CD4-positive, alpha-beta T cell treated with Interleukin-4 for 4 hours (primary cell): ENCODE measurements at places on chromosomes 12 and 14.
A peak's percentile ranks its signal among the peaks of the same experiment; 100 is the strongest.

- peak; percentile 26 for DNase-seq
These were observed 3.6 kb downstream of the ZNF839 start for GRCh38 chr14:102323102-102323501.

DNA sequence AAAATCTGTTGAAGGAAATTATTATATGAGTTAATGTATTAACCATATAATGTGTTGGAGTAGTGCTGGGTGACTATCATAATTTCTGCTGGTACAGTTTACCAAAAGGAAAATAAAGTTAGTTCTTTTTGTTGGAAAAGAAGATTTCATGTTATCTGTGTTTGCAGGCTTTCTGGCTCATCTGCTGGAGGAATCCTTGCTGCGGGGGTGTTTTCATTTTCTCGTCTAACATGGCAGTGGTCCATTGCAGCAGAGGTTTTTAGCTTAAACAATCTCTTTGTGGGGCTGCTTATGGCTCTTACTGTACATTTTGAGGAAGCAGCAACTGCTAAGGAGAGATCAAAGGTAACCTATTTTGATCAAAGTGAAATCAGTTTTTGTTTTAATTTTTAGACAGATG is 24.1 kb downstream of the TMEM260 start:
- no peak for DNase-seq

DNA sequence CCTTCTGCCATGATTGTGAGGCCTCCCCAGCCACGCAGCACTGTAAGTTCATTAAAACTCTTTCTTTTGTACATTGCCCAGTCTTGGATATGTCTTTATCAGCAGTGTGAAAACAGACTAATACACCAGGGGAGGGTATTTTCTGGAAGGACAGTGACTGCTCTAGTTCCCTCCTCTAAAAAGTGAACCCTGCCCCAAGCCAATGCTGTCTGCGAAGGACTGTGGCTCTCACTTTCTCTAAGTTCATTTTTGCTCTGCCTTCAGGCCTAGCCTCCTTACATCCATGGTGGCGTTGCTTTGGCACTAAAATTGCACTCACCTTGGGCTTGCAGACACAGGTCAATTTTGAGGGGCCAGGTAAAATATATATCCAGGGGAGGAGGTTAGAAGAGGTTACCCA is 323.0 kb downstream of the VRK1 start:
- no peak for DNase-seq

DNA sequence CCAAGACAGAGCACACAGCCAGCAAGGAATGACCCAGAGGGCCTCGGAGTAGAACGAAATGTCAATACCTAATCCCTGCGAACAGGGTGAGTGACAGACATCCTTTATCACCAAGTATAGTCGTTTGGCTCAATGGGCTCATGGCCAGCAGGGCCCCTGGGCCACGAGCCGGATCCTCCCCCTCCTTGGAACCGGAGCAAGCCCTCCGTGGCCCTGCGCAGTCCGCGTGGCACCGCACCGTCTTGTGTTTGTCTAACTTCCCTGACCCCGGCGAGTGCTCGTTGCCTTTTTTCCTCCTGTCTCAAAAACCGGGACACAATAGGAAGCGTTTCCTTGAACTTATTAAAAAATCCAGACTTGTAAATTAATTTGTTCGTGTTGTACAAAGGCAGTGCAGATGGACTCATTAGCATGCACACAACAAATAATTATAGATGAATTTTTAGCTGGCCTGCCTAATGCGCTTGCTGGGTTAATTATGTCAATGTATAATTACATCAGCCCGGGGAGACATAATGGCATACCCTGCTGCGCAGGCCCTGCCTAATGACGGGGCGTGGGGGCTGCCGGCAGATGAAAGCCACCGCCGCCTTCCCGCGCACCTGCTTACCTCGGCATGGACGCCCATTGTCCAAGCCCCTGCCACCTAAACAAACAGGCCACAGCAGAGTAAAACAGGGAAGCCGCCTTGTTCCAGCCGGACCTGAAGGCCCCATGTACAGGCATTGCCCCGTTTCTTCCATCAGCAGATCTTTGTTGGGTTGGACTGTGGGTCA is 81.6 kb downstream of the PHETA1 start:
- DNase-seq: no peak

DNA sequence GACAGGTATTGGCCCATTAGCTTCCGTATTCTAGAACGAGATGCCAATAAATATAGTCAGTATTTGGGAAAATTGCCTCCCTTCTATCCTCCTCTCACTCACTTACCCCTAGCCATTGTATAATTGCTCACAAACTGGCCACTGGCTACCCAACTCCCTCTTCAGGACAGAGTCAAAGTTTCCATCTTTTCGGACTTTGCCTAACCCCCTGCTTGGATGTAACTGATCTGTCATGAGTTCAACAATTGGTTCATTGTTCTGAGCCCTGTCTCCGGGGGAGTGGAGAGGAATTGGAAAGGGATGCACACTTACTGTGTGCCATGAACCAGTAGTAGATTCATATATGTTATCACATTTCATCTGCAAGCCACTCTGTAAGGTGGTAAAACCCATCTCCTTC is 12.2 kb downstream of the MYRFL start:
- DNase-seq: no peak

DNA sequence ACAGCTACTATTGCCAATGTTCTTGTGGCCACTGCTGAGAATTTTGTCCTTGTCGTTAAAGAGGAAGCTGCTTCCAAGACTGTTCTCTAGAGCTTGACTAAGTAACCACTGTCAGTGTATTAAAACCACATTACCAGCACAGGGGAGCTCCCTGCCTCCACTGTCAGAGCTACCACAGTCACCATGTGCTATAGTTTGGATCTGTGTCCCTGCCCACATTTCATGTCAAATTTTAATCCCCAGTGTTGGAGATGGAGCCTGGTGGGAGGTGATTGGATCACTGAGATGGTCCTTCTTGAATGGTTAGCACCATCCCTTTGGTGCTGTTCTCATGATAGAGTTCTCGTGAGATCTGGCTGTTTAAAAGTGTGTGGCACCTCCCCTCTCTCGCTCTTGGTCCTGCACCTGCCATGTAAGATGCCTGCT is 23.2 kb upstream of the RAP1B start:
- DNase-seq: peak; percentile 48

DNA sequence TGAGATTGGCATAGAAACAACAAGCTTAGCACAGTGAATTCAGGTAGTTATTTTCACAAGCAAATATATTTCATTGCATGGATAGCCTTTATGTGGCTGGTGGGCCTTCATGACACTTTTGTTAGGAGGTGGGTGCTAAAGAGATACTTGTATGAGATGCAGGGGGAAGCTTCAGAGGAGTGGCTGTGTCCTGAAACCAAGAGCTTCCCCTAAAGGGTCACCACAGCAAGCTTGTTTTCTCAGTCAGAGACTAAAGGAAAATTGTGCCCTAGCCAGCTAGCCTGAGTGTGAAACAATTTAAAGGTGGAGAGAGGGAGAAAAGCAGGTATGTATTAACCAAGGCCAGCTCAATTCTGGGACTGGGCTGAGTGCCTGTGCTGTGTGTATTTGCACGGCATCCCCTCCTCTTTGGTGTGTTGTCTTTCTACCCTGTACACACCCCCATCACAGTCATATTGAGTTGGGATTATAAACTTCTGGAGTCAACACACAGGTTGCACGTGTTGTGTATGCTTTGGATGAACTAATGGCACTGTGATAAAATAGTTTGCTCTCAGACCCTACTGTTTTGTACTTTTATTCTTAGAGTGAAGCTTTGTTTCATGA is 79.2 kb downstream of the RASSF8 start:
- no peak for DNase-seq

DNA sequence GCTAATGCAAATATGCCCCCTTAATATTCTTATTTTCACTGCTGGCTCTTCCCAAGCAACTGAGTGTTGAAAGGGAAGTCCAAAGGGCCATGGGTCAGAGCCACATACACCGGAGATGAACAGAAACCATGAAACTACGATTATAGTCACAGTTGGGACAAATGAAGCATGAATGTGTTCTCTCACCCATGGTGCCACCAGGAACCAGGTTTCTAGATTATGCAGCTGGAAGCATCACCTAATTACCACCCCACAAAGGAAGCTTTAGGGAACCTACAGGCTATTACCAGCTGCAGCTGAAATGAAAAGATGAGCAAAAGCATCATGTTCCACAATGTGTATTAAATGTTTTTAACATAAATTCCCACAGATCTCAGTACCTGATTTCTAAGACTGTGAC is 15.4 kb downstream of the TMTC1 start:
- no peak for DNase-seq

DNA sequence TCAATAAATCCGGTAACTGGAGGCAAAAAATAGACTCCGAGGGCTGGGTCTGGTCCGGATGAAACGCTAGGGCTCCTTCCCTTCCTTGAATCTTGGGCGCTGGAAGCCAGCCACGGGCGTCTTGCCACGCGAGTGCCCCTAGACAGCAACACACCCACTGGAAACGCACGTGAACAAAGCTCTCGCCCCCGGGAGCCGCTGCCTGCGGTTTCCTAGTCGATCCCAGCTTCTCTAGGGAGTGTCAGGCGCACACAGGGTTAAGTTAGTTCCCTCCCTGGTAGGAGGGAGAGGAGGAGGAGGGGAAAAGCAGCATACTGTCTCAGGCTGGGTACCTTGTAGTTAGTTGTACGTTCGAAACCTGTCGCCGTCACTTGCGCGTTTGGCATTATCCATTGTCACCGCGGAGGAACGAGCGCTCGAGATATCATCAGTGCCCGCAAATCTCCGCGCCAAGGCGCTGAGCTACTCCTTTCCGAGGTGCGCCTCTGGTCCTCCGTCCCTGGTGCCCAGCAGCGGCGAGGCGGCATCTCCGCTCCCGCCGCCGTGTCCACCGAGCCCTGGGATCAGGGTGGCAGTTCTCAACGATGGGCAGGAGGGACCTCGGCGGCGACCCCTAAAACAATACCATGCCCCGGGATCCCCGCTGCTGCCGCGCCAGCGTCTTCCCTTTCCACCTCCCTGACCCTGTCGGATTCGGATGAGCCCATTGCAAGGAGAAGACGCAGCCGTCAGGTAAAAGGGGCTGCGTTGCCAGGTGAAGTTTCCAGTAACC is at the start of gene FLRT2:
TSS of gene FLRT2 (plus strand) at position 342 of the 772 bp plus-strand sequence. CDS start 91,371 bp downstream, outside the sequence.
- no peak for DNase-seq

DNA sequence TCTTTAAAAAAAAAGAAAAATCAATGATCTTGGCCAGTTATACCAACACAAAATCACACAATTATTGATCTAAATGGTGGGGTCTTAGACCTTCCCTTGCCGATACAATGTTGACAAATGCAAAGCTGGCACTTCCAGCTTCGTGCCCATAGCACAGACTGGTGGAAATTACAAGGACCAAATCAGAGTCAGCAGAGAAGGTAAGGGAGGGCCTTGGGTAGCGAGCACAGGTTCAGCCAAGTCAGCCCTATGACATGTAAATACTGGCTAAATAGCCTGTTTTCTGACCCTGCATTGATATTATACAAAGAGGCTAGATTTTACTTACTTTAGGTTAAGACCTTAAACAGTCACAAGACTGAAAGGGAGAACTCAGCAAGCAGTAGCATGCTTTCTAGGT is 30.3 kb upstream of the WDR89 start:
- DNase-seq: no peak

GRCh38 chr14:95340201-95340697 is 20.5 kb upstream of the CLMN start:
- no peak for DNase-seq

DNA sequence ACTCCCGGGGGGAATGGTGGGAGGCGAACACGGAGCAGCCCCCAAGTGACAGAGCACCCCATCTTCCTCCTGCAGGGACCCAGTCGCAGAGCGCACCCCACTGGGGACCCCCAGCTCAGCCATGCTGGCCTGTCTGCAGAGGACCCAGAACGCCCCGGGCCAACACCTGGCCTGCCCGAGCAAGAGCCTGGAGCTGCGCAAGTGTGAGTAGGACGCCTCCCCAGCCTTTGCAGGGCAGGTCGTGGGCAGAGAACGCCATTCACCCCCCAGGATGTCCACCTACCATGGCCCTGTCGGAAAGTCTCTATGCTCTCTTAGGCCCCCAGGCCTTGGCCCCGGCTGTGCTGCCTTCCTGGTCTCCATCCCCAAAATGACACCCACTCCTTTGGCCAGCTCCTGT is 30.4 kb downstream of the FAM222A start:
- no peak for DNase-seq

- no peak for DNase-seq
These were observed 35.9 kb downstream of the RNFT2 start for GRCh38 chr12:116774020-116774419.

- no peak for DNase-seq
These were observed 107.6 kb upstream of the FUT8 start for GRCh38 chr14:65304963-65305362.

DNA sequence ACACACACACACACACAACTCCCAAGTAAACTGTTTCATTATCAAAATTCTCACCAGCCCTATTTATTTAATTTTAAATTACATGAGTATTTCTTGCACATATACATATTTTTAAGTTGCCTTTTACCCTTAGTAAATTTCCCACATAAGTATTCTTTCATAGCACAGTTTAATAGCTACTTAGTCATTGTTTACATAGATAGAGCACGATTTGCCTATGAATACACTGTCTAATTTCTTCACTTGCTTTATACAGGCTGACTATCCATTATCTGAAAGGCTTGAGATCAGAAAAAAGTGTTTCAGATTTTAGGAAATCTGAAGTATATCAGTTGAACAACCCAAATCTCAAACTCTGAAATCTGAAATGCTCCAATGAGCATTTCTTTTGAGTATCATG is 30.9 kb downstream of the NIN start:
- no peak for DNase-seq

DNA sequence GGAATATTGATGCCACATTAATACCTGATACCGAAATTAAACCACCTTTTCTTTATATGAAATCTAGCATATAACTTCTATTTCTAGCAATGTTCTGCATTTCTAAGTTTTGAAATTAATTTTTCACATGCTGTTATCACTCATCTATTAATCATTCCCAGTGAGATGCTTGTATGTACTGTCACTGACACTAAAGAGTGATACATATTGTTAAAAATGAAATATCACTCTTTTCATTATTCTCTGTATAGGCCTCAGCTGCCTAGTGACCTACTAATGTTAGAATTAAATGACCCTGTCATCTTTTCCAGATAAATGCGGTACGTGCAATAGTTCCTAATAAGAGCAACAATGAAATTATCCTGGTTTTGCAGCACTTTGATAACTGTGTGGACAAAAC is 49.7 kb upstream of the KCNH3 start:
- DNase-seq: no peak

- DNase-seq: no peak
These were observed 27.4 kb upstream of the CCND2 start for GRCh38 chr12:4246116-4246515.

DNA sequence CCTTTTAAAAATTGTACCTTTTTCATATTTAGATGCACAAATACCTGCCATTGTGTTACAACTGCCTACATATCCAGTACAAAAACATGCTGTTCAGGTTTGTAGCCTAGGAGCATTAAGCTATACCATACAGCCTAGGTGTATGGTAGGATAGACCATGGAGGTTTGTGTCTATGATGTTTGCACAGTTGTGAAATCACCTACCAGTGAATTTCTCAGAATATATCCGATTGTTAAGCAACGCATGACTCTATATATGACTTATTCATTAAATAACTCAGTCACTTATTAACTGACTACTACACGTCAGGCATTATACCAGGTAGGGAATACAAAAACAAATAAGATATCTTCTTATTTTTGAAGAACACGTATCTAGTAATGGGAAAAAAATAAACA is 26.2 kb upstream of the ETNK1 start:
- no peak for DNase-seq
